ENCODE measurements at places on chromosomes 5 and 9.

DNA sequence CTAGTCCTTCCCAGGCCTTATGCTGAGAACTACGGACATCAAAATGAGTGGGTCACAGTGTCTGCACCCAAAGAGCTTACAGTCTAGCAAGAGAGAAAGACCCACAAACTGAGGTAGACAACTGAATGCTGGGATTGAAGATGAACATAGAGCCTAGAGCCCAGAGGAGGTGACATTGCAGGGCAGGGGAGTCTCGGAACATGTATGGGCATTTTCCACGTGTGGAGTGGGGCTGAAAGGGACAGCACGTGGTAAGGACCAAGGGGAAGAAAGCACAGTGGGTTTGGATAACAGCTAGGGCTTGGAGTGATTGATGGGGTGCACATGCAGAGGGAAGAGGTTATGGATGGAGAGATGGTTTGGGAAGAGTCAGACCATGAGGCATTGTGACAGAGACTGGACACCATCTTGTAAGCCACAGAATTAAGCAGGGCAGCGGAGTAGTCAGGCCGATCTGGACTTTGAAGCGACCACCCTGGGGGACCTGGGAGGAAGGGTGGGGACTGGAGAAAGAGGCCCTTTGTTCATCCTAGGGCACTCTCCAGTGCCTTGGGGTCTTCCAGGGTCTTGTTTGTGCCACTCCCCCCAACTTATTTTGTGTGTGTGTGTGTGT, 47.5 kb upstream of the SH3PXD2B start:
- no peak for DNase-seq

DNA sequence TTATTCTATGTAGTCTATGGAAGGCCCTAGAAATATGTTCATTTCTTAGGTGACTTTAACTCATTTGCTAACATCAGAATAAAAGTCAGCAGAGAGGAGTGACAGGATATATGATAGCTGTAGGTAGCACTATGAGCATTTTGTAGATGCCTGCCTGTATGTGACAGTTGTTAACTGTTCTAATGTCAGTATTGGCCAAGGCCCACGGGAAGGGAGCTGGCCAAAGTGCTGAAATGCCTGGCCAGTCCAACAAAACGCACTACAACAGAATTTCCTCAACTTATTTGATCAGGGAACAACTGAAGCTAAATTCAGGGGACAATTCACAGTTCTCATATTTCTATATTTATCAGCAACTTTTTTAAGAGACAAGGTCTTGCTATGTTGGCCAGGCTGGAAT, 20.8 kb downstream of the SV2C start:
- no peak for DNase-seq

DNA sequence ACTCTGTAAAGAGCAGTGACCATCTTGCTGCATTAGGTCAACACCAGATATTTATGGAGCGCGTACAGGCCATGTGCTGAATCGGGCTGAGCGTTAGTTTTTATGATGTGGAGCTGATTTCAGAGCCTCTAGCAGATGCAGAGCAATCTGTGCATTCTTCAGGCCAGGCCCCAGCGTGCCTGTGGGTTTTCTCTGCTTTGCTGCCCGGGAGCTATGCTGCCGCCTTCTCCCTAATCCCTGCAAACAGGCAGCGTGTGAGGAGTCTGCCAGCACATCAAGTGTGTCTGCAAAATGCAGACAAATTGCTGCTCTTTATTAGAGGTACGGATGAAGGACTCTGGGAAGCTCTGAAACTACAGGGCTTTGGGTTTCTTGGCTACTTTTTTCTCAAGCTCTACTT, 170.0 kb downstream of the NTRK2 start:
- DNase-seq: no peak

DNA sequence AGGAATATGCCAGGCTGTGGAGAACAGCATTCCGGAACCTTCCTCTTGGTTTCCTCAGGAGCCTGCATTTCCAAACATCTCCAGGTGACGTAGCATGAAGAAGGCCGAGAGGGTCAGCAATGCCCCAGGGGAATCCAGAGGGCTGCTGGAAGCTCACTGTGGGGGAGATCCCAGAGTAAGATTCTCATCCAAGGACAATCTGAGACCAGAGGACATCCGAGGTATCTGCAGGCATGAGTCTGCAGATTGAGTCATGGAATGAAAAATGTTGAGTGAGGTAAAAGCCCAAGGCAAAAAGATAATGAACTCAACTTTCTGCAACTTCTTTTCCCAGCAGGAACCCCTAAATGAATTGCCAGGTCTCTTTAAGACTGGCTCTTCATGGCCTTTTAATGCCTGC, 73.5 kb downstream of the KIF4B start:
- no peak for DNase-seq

DNA sequence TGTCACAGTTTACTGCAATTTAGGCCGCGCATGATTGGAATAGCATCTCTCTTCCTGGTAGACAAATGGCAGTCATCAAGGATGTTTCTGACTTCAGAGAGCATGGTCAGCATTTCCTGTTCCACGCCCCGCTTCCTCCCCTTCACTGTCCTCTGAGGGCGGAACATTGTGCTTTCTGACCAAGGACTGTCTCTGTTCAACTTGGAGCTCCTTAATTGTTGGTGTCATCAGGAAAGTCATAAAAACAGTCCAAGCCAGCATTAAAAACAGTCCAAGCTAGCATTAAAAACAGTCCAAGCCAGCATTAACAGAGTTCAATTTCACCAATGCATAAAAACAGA, 301.3 kb upstream of the IRX4 start:
- no peak for DNase-seq

GRCh38 chr5:131328536-131329285, 64.9 kb downstream of the CDC42SE2 start:
- DNase-seq: peak; percentile 36

- DNase-seq: peak; percentile 97
Measured at GRCh38 chr9:21591221-21592062, 109.3 kb upstream of the IFNE start.

DNA sequence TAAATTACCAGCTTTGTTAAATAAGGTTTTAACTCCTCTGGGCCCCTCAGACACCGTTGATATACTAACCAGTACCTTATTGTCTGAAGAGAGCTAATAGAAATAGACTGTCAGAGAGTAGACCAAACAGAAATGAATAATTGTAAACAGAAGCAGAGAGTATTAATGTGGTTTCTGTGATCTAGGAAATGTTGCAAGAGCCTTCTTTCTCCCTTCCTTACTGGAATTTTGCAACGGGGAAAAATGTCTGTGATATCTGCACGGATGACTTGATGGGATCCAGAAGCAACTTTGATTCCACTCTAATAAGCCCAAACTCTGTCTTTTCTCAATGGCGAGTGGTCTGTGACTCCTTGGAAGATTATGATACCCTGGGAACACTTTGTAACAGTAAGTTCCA, 5.1 kb downstream of the TYRP1 start:
- peak; percentile 13 for DNase-seq

GRCh38 chr5:57653636-57654290, 171.2 kb upstream of the ACTBL2 start:
- DNase-seq: peak; percentile 5

GRCh38 chr5:68729678-68730077, 364.1 kb upstream of the SLC30A5 start:
- DNase-seq: no peak

DNA sequence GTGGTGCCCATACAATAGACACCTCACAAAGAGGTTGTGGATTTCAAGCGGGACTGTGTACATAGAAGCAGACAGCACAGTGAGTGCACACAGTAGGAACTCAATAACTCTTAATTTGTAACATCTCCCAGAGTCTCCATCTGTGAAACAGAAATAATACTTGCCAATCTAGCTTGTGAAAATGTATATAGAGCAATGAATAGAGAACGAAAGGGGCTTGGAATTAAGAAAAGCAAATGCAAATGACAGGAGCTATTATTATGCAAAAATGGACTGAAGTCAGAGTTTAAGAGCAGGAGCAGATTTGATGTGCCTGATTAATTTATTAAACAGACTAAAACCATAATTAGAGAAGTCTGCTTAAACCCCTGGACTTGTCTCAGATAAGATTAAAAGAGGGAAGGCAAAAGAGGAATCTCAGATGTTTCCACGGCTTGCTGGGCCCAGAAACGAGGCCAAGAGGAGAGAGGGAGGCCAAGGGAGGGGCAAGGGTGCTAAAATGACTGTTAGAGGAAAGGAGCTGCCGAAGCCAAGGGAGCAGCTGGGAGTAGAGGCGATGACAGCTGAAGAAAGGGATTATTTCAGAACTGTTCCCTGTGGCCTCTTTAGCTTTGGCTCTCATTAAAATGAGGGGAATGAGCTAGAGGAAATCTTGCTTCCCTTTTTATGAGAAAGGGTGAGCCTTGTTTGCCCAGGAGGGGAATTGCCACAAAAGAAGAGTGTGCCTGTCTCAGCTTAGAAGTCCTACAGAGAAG, 72.1 kb downstream of the FEM1C start:
- no peak for DNase-seq

- DNase-seq: no peak
Measured at GRCh38 chr5:139787257-139787567, 8.4 kb upstream of the PSD2 start.

DNA sequence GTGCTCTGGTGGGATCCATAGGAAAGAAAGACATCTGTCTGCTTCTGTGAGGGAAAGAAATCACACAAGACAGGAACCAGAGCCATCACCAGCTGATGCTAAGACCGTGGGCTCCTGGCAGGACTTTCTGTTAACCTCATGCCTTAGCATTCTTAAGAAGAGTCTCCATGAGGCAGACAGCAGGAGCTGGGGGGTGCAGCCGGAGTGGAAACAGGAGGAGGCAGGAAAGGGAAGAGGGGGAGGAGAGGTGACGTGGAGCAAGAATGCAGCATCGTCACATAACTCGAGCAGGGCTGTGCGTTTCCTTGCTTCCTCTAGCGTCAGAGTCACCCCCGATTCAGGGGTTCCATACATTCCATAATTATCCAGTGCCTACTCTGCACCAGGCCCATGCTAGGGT, 53.6 kb downstream of the ERGIC1 start:
- DNase-seq: no peak

DNA sequence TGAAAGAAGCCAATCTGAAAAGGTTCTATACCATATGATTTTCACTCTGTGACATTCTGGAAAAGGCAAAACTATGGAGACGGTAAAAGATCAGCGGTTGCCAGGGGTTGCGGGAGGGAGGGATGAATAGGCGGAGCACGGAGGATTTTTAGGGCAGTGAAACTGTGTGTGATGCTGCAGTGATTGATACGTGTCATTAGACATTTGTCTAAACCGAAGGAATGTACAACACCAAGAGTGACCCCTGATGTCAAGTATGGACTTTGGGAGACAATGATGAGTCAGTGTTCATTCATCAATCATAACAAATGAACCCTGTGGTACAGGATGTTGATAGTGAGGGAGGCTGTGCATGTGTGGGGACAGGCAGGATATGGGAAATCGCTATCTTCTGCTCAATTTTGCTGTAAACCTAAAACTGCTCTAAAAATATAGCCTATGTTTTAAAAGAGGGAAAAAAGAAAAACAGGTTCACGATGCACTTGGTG, 34.4 kb downstream of the ERGIC1 start:
- peak; percentile 88 for DNase-seq

DNA sequence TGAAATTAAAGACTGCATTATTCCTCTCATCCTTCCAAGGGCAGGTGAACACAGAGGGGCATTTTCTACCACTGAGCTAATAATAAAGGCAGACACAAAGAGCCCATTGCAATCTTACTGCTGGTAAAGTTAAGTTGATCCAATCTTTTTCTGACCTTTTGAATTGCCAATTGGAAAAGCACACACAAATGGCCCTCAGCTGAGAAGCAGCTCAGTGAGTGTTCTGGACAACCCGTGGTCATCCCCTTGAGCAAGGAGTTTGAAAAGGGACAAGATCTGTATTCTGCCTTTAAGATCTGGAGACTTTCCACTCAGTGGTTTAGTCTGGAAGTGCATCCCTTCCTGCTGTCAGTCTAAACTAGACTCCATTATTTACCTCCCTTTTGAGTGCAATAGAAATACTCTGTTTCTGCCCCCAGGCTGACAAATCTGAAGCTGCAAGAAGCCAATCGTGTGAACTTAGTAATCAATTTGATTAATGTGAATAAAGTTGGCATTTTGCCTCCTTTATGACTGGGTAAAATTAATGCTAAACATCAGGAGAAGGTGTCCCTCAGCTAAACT, 835.7 kb downstream of the MAT2B start:
- peak; percentile 23 for DNase-seq

DNA sequence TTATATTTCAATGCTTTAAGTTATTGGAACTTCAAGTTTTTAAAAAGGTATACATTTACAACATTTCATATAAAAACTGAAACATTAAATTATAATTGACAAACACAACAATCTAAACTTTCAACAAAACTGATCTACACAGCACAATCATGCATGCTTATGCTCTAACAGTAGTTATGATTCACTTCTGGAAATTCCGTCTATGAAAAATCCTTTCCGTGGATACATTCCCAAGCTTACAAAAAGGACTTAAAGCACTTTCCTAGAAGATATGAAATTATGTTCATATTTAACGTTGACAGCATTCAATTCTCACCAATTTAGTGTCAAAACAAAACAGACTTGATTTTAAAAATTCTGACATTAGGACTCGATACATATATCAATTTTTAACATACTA, 3.7 kb downstream of the HNRNPH1 start:
- DNase-seq: no peak

DNA sequence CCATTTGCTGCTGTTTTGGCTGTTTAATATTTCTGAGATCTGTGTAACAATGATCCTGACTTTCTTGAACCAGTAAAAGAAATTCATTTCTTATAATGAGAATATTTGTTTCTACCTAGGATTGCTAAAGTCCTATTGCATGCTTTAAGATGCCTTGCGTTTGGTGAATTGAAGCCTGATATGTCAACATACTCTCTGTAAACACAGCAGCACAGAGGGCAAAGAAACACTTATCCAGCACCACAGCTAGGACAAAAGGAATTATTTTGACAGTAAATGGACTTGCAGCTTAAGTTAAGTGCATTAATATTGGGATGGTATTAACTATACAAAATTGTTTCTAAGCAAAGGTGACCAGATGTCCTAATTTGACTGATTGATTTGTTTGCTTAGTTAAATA, 2031.2 kb upstream of the CDH6 start:
- DNase-seq: no peak

DNA sequence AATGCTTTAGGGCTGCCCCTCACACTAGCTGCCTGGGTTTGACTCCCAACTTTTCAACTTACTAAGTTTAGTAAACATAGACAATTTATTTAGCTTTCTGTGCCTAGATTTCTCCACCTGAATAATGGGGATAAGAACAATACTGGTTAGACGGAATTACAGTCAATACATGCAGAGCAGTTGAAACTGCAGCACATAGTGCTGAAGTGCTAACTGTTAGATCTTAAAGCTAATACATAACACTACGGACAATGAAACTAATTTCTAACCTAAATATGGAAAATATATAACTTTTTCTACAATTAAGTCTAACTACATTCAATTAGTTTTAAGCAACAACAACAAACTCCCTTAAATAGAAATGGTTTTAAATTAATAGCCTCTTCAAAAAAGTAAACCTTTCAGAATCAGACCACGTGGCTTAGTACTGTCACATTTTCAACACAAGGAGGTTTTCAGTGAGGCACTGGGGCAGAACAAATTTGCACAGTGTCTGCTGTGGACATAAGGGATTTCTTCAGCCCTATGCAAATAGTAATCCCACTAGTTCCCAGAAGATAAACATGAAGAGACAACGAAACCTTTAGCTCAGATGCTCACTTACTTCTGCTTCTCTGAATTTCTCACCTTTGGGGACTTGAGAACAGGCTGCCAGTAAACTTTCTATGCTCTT, 293.4 kb downstream of the EDIL3 start:
- no peak for DNase-seq

- DNase-seq: no peak
Measured at GRCh38 chr9:4922730-4923129, 62.3 kb upstream of the JAK2 start.
